ENCODE measurements at places on chromosomes 11 and 22.
A peak's percentile ranks its signal among the peaks of the same experiment; 100 is the strongest.

DNA sequence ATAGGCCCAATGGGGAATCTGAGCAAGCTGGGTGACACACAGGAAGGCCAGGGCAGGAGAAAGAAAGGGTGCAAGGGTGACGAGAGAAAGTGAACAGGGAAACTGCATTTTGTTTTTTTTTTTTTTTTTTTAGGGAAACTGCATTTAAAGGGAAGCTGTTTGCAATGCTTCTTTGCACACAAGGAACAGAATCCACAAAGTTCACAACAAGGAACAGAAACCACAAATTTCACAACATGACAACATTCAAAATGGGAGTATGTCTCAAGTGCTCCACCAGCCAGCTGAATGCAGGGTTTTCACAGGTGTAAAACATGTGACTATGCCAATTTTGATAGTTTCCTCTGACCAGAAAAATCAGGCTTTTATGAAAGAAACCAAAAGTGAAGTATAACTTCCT is 6.8 kb upstream of the PLAAT3 start:
- DNase-seq, result no peak

DNA sequence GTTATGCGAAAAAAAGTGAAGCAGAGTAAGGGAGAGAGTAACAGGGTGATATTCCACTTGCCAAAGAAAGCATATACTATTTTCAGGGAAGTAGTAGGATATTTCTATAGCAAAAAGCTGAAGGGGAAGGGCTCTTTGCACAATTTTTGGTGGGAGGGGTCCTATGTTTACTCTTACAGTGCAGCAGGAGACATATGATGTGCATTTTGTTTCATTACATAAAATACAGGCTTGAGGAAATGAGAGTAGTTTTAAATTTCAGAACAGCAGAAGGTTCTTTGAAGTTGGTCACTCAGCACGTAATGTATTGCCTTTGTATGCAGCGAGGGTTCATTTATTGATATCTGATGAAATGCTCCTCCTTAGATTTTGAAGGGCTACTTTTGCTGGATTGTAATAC is 3.1 kb upstream of the PIK3IP1 start:
- no peak for DNase-seq

- no peak for DNase-seq
Observed at GRCh38 chr11:26960281-26960680, 33.6 kb upstream of the FIBIN start.

DNA sequence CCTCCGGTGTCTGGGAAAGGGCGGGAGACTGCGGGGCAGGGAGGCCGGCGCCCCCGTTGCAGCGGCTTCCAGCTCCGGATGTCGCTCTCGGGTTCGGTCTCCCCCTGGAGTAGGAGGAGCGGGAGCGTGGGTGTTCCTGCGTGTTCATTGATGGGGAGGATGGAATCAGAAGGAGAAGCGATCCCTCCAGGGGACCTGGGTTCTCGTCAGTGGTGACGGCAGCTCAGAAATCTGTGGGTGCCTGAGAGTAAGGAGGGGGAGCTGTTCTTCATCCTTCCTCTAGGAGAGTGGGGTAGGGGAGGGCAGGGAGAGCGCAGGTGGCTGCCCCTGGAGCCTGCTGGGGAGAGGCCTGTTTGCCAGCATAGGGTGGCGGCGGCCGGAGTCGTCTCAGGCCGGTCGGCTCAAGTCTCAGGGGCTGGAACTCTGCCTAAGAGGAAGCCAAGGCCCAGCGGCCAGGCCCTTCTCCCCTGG is 1.1 kb downstream of the UBASH3B start:
- DNase-seq, result peak; percentile 59

DNA sequence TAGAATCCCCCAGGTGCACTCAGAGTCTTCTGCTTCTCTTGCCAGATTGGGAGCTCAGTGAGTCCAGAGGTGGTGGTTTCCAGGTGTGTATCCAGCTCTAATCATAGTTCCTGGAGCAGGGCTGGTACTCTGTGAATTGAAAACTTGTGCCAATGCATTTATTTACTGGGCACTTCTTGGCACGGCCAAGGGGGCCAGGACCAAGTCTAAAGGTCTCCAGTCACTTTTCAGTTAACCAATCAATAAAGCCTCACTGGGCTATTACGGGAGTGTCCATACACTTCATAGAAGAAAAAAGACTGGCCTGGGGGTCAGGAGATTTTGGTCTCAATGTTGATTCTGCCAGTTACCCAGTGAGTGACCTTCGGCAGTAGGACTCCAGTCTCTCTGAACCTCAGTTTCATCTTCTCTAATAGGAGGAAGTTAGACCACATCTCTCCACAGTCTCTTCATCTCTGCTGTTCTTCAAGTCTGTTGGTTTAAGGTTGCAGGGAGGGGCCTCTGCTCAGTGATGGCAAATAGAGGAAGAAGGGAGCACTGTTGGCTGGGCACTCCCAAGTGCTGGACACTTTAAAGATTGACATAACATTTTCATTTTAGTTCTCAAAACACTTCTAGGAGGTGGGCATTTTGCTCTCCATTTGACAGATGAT is 188.5 kb upstream of the E2F8 start:
- DNase-seq, result no peak

DNA sequence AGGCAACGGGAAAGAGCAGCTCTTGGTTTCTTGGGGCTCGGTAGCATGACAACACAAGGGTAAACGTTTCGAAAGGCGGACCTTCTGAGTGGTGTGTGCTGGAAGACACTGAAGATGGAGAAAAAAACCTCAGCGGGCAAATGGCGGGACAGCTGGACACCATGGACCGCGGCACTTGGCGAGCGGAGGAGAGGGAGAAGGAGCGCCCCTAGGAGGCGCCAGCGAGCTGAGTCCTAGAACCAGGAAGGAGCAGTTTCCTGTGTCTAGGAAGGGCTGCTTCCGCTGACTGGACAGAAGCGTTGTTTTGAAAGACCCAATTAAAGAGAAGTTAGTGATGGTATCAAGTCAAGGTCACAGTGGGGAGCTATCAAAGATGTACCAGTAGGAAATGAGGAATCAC is 44.0 kb upstream of the OPCML start:
- DNase-seq, result no peak

GRCh38 chr11:76276046-76276780 is 69.9 kb upstream of the WNT11 start:
- no peak for DNase-seq

- DNase-seq, result no peak
Observed at GRCh38 chr22:32325416-32325801, 32.3 kb upstream of the RFPL3 start.

DNA sequence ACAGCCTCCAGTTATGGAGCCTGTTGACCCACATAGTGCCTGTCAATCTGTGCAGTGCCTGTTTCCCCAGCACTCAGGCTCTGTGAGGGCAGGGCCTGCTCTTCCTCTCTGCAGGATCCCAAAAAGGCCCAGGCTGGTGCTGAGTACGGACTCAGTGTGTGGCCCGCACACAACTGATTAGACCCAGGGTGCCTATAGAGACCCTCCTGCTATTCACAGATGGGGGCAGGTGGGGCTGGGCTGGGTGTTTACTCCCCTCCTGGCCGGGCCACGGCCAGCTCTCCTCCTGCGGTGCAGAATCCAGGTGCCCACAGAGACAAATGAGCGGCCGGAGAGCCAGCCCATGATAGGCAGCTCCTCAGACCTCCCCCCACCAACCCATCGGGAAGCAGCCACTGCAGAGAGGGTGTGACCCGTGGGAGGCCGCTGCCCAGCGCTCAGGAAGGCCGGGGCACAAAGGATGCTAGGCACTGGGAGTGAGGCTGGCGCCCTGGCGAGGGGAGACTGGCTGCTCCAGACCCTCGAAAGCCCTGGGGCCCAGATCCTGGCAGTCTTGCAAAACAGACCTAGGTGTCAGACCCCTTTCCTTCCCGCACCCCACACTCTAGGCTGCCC is 239.0 kb downstream of the CTTN start:
- DNase-seq, result no peak

- no peak for DNase-seq
Observed at GRCh38 chr11:64067230-64067993, 31.7 kb downstream of the FLRT1 start.

DNA sequence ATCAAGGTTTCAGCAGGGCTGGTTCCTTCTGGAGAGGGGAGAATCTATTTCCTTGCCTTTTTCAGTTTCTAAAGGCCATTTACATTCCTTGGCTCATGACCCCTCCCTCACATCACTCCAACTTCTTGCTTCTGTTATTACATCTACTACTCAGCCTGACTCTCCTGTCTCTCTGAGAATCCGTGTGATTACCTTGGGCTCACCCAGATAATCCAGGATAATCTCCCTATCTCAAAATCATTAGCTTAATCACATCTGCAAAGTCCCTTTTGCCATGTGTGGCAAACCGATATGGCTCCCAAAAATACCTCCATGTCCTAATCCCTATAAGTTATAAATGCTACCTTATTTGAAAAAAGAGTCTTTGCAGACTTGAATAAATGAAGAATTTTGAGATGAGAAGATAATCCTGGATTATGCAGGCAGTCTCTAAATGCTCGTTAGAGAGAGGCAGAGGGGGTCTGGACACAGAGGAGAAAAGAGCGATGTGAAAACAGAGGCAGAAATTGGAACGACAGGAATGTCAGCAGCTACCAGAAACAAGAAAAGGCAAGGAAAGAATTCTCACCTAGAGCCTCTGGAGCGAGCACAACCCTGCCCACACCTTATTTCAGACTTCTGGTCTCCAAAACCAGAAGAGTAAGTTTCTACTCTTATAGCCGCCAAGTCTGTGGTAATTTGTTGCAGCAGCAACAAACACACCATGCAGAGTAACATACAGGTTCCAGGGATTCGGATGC is 23.6 kb upstream of the ARHGAP32 start:
- DNase-seq, result no peak

DNA sequence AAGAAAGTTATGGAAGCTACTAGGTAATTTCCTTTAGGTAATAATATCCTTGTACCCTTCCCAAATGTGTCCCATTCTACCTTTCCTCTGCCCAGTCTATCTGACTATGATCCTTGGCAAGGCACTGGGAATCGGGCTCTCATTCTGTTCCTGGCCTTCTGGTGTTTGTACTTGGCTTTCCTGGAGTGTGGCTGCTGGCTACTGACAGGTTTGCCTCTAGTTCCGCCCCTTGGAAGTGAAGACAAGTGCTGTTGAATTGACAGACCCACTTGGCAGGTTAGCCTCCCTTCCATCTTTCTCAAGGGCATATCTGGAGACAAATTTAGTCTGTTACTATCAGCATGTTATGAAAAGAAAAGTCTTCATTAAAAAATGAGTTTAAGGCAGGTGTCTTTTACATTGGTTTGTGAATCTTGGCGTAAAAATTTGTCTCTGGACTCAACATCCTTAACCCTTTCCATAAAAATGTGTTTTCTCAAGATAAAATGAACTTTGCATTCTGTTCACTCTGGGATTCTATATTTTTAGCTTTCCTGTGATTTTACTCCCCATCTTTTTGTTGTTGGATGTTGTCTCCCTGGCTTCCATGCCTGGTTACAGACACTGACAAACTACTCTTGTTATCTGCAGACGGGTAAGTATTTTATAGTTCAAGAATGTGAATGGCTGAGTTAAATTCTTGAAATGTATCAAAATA is 287.4 kb upstream of the PDGFD start:
- DNase-seq, result no peak

GRCh38 chr11:3902441-3902840 is 47.0 kb downstream of the STIM1 start:
- DNase-seq, result no peak

GRCh38 chr11:64268893-64269539 is 15.4 kb downstream of the BAD start:
- no peak for DNase-seq

DNA sequence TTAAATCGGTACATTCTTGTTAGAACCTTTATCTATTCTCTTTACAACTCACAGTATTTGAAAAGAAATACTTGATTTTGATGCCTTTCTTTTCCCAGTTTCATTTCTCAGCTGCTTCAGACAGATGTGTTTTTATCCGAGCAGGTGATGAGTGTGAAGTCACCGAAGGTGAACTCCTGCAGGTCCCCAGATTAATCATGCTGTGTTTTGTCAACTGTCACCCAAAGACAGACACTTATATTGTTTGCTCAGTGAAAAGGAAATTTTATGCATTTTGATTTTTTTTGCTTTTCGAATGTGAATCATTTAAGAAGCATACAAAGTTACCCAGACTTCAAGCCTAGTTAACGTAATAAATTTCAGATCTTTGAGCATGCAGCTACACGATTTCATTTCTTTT is 7.8 kb upstream of the TMPRSS13 start:
- no peak for DNase-seq

GRCh38 chr11:46322759-46323158 is 24.5 kb upstream of the DGKZ start:
- no peak for DNase-seq

- no peak for DNase-seq
Observed at GRCh38 chr11:74871037-74871436, 77.9 kb downstream of the XRRA1 start.
